ENCODE measurements at places on chromosomes 2 and 18. TPM values are rescaled to one million over a fixed set of nuclear protein-coding genes. Genes with fewer than 3 reads are reported as not detected.

DNA sequence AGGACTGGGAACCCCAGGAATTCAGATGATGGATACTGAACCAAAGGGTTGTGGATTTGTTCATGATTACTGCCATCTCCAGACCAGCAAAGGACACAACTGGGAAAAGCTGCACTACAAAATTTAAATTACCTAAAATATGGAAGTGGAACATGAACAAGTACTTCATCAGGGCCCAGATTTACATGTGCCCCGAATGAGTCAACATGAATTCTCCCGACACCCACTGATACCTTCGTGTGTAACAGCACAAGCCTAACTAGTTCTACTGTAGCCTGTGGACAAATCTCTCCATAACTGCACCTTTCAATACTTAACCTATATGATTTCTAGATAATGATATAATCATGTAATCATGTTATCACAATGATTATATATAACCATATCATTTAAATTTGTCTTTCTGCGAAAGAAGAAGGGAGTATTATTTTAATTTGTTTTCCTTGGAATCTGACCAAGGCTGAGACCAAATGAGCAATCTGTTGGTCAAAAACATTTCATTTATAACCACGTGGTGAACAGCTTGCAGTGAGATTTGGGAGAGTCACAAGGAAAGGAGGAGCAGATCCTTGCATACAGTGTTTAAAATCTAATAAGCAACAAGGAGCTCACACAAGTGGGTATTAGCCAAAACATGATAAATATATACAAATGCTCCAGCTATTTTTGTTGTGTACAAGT, 70.5 kb downstream of the CACNB4 start:
- no peak for DNase-seq

Gene ANXA4
- polyA plus RNA-seq = 240 TPM

Gene CIB4
- polyA plus RNA-seq = 0.50 TPM

- no peak for DNase-seq
Observed at GRCh38 chr2:64762301-64762997, 108.7 kb upstream of the SERTAD2 start.

DNA sequence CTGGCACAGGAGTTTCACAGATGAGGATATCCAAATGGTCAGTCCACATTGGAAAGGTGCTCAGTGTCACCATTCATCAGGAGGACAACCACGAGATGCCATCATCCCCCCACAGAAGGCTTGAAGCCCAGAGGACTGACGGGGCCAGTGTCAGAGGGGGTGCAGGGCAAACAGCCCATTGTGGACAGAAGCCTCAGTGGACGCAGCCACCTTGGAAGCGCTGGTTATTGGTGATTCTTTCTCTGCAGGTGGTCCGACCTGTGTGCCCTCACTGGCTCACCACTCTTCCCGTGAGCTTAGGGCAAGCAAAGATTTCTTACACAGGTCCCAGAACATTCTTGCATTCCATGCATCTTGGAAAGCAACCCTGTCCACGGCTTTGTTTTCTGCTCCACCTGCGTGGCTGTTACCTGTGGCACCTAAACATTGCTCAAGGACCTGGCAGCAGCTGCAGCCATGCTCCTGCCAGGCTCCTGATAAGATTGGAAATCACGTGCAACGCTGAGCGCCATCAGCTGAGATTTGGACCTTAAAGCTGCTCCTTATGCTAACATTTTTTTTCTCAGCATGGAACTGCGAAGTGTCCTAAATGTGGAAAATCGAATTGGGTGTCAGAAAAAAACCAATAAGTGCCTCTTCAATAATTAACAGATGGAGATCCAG, 110.9 kb upstream of the CTDP1 start:
- no peak for DNase-seq

DNA sequence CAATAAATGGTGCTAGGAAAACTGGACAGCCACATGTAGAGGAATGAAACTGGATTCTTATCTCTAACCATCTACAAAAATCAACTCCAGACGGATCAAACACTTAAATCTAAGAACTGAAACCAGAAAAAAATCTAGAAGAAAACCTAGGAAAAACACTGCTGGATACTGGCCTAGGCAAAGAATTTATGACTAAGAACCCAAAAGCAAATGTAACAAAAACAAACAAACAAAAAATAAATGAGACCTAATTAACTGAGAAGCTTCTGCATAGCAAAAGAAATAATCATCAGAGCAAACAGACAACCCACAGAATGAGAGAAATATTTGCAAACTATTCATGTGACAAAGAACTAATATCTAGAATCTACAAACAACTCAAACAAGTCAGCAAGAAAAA, 314.0 kb upstream of the REV1 start:
- no peak for DNase-seq

- DNase-seq = no peak
Observed at GRCh38 chr18:13291745-13292447, 73.3 kb downstream of the LDLRAD4 start.
